ENCODE measurements at places on chromosomes 6 and 20.

GRCh38 chr6:15551798-15552197, 111.0 kb downstream of the DTNBP1 start:
- no peak for DNase-seq

GRCh38 chr20:57908704-57909630, 199.2 kb upstream of the PMEPA1 start:
- DNase-seq = no peak

- DNase-seq = no peak
These were observed 78.4 kb upstream of the JAG1 start for GRCh38 chr20:10752206-10752605.

- no peak for DNase-seq
These were observed 38.1 kb upstream of the HLA-E start for GRCh38 chr6:30450909-30451841.

DNA sequence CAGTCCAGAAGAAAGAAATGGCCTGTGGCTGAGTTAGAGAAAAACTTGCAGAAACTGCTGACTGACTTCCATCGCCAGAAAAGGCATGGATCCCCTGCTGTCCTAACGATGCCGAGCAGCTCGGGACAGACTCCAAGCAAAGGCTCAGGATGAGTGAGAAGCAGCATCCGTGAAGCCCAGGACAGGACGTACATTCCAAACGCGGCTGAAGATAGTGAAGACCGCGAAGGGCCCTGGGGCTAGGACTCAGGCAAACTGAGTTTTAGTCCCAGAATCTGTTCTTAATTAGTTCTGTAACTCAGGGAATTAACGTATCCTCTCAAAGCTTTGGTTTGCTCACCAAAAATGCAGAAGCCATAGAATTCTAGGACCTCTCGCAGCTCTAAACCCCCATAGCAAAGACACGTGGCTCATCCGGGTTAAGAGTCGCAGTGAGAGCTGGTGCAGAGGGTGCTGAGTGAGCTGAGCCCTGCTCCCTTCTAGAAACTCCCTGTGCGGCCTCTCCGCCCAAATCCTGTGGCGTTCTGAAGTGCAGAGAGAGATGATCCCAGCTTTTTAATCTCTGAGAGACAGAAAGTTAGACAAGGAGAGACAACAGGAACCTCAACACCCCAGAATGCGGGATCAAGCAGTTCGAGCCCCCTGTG, 132.9 kb upstream of the THBS2 start:
- DNase-seq = peak; percentile 83

- DNase-seq = no peak
These were observed 4.2 kb upstream of the TENT5A start for GRCh38 chr6:81756690-81757089.

DNA sequence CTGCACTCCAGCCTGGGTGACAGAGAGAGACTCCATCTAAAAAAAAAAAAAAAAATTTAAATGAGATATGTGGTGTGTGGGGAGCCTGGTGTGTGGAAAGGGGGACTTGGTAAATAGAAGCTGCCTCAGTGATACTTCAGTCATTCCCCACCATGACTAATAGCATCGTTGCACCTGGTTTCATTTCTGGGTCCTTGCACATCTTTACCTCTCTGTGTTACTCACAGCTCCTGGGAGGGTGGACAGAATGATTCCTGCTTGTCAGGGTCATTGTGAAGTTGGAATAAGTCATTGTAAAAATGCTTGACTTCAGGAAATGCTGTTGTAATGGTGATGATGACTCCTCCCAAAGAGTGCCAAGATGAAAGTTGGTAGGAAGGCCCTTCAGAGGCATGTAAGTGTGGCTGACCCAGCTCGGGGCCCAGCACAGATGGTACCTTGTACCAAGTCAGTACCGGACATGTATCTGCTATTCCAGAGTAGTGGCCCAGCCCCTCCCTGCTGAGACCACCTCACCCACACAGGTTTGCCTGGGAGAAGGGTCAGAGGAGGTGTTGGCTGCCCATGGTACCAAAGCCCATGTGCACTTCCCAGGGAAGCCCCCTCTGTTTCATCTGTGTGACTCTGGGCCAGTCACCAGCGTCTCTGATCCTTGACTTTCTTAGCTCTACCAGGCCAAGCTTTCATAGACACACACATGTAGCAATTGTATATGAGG, 48.4 kb downstream of the PLAGL2 start:
- DNase-seq = no peak

GRCh38 chr20:33679758-33680485, 5.7 kb upstream of the NECAB3 start:
- DNase-seq = no peak

Measured in esophagus muscularis mucosa (tissue), 4 donors.